ENCODE measurements at places on chromosomes 12 and 14. TPM values are rescaled to one million over a fixed set of nuclear protein-coding genes. Genes with fewer than 3 reads are reported as not detected.

OR6C2 gene
- not detected for total RNA-seq

RILPL1 gene
- total RNA-seq: 3.4 TPM

FLVCR2 gene
- 20.9 TPM for total RNA-seq

RND1 gene
- 32.0 TPM for total RNA-seq

DNA sequence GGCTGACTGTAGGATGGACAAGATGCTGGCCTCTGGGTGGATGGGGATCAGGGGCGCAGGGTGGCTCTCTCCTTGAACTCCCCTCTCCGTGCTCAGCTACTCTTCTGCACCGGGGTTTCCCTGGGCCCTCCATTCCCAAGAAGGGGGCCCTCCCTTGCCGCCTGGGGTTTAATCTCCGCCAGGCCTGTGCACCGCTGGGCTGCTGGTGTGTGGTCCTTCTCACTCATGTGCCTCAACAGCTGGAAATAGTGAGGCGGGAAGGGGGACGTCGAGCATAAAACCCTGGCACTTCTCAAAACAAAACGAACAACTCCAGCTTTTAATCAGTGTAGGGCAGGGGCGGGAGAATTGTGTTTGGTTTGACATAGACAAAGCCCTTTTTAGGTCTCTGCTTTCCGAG, 19.0 kb upstream of the SMOC1 start:
- DNase-seq: no peak

SLC6A12 gene
- total RNA-seq: 72.6 TPM

GRCh38 chr14:105006831-105007592, 13.9 kb downstream of the CDCA4 start:
- no peak for DNase-seq

DNA sequence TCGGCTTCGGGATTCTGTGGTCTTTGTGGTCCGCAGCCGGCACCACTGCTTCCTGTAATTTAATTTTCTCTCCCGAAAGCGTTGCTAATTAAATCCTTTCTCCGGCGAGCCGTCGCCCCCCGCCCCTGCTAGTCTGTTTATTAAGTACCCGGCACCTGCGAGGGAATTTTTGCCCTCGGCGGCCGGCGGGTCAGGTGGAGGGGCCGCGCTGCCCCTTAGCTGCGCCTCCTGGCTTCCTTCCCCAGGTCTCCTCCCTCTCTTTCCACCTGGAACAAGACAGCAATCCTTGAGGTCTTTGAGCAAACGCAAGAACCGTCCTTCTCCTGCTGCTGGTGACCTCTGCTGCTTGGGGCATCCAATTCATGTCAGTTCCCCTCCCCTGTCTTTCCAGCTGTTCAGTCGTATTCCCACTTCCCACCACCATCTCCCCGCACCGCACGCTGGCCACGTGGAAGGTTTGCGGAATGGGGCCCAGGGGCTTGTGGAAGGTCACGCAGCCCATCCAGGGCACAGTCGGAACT, 16.2 kb downstream of the ZDHHC22 start:
- no peak for DNase-seq

ENDOU gene
- not detected for total RNA-seq

DNA sequence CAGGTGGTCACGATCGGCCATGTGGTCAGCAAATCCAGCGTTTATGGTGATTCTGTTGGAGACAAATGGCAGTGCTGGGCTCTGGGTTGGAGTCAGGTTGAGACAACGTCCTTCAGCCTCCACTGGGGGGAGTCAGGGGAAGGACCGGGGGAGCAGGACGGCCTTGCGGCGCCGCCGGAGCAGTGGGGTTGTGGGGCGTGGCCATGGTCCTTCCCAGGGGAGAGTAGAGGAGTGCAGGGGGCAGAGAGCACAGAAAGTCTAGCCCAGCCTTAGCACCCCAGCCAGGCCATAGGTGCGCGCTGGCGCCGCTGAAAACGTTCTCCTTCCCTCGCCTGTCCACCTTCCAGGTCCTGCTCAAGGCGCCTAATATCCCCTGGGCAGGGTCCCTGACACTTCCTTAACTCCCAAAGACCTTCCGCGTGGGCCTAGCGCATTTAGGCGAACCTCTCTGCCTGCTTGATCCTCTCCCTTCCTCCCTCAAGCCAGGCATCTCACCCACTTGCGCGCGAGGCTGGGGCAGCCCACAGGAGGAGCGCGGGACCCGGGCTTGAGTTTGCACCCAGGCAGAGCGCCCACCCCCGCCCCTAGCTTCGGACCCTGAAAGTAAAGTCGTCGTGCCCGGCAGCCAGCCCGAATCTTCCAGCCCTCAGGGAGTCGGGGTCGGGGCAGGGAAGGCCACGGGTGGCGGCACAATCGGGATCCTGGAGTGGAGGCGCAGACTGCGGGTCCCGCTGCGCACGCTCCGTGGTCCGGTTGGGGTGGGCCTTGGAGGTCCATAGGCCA, 3.1 kb upstream of the KIF26A start:
- no peak for DNase-seq

PSMC1 gene
- 39.9 TPM for total RNA-seq

- no peak for DNase-seq
These were observed 60.3 kb downstream of the PPHLN1 start for GRCh38 chr12:42386308-42386707.

All from left lobe of liver (tissue), 2 donors.